ENCODE measurements at places on chromosomes 3 and 15.

DNA sequence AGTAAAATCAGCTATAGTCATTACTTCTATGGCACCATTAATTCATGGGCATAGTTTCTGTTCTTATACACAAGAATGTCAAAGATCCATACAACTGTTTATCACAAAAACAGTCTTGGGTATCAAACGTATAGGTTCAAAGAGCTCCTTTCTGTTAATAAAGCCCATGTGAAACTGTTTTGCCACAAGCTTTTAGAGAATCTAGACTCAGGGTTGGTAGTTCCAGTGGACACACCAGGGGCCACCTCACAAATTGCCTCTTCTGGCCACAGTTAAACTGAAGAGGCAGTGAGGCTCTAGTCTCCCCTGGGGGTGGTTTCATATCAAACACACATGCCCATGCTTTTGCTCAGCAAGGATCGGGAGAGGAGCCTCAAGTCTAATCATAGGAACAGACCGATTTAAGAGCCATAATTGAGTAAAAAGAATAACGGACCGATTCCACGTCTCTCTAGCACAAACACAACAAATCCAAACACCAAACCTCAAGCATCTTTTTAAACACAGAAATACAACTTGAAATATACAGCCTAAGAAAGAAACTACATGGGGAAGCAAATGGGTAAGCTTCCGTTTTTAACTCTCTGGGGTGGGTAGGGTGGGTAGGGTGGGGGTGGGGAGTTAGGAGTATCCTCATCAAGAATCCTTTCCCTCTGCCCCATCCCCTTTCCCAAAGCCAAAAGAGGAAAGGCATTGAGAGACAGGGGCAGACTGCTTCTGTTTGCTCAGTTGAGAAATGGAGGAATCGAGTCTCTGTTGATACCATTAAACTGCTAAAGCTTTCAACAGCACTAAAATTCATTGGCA lies 443.3 kb downstream of the MAGI1 start:
- no peak for DNase-seq

- DNase-seq, result peak; percentile 55
Observed at GRCh38 chr3:4271834-4272233, 31.3 kb upstream of the SETMAR start.

- DNase-seq, result peak; percentile 75
Observed at GRCh38 chr3:58082047-58082446, 73.8 kb downstream of the FLNB start.

DNA sequence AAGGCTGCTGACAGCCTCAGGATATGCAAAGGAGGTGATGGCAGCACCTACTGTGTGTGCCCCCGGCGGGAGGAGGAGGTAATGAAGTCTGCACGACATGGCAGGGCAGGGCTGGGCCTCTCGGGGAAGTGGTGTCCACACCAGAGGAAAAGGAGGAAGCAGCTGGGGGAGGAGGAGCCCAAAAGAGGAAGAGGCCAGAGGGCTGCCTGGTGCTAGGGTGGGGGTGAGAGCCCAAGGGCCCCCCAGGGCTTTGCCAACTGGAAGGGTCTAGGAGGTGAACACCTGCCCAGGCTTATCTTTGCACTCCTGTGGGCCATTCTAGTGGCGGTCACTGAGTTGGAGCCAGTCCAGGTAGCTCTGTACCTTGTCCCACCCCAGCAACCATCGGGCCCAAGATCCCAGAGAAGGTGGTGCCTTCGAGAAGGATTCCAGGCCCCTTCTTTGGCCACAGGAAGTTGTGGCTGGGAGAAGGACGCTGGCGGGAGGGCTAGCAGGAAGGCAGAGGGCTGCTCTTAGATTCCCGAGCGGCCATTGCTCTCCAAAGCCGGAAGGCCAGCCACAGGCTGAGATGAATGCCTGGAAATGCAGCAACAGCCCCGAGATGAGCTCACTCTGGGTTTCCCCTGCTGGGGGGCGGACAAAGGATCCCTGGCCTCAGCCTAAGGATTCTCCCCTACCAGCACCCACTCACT lies 7.0 kb downstream of the GNAI2 start:
- DNase-seq, result no peak

DNA sequence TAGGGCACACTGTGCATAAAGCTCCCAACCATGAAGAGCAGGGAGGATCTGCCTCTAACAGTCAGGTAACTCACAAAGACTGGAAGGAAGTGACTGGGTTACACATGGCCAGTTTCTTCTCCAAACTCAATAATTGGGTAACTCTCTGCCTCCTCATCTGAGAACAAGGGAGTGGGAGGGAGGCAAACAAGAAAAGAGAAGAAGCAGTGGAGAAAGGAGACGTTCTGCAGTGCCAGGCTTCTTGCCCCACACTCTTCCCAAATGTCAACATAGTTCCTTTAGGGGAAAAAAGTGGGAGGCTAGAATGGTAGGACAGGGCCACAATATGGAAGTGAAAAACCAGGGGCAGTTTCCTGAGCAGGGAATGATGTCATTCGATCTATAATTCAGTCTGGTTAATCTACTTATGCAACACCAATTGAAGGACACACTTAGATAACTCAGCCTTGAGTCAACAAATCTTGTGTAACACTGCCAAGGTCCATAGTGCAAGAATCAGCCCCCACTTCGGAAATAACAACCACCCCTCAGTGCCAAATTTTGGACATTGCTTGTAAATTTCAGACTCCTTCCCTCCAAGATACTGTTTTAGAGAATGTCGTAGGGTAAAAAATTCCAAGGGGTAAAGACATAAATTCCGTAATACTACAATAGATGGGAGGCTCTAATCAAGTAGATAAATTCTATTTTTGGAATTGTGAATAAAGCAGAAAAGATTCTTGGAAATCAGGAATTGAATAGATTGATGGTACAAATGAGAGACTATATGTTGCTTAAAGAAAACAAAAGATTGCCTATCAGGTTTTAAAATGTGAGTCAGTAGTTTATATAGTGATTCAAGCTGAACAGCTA lies 143.0 kb downstream of the LPP start:
- no peak for DNase-seq

- no peak for DNase-seq
Observed at GRCh38 chr3:174330303-174330702, 528.8 kb upstream of the NAALADL2 start.

All from NCI-H2171 treated with DMSO at 0.1 percent for 48 hours (cell line).